ENCODE measurements at places on chromosomes 6 and 20.
A peak's percentile ranks its signal among the peaks of the same experiment; 100 is the strongest.

DNA sequence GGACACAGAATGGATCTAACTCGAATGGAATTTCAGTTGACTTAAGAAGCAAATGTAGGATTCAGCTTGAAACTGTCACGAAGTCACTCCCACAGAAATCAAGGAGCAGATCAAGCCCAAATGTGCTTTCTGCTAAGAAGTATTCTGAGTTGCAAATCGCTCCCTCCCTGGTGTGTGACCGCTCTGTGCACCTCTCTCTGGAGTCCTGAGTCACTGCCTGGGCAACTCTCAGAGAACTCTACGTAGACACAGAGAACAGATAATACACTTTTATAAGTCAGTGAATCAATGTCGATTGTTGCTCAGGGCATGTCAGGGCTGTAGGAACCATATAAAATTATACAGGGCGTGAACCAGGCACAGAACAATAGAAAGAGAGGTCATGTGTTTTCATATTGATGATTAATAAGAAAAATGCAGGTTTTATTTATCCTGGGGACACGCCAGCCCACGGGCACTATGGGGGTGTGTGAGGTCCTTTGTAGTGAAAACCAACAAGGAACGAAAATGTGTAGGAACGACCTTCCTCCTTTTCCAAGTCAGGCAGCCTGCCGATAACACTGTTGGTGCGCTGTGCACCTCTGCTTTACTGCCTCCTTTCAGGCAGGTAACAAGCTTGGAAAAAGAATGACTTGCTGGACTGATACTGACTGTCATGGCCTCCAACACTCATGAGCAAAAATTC lies 248.1 kb upstream of the FOXQ1 start:
- no peak for DNase-seq

- no peak for DNase-seq
Observed at GRCh38 chr6:116467096-116467495, 5.9 kb downstream of the CALHM6 start.

GRCh38 chr20:62888406-62888805 lies 26.8 kb upstream of the TCFL5 start:
- DNase-seq: no peak

DNA sequence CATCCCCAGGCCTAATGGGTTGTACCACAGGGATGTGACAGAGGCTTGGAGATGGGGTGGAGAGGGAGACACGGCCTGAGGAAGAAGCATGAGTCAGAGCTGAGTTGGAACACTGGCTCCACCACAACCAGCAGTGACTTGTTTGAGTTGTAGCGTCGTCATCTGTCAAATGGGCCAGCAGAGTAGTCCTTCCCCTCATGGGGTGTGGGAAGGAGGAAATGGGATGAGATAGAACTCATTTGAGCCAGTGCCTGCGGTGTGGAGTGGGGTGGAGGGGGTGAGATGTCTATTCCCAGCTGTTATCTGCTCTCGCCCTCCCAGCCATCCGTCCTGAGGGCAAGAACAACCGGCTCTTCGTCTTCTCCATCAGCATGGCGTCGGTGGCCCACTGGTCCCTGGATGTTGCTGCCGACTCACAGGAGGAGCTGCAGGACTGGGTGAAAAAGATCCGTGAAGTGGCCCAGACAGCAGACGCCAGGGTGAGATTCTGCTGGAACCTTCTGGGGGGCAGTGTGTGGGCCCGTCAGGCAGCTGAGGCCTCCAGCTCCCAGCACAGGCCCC lies 32.5 kb downstream of the PLCG1 start:
- DNase-seq: no peak

- no peak for DNase-seq
Observed at GRCh38 chr6:106316375-106316766, 9.2 kb downstream of the ATG5 start.

DNA sequence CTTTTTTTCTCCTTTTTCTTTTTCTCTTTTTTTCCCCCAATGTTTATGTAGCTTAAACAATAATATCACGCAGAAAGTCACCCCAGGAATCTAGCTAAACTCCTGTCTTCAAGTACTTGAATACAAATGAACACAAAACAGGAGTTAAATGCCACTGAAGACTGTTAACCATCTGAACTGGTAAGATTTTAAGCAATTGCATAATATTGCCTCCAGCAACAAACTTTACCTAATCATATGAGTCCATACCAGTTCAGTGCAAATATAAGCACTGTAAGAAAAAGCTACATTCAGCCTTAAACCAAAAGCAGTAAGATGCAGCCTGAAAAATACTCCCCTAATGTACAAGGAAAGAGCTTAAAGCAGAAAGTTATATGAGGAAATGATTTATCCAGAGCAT lies 173.9 kb upstream of the TFAP2D start:
- DNase-seq: no peak

- DNase-seq: peak; percentile 10
Observed at GRCh38 chr20:47220161-47220582, 136.3 kb downstream of the ZMYND8 start.

DNA sequence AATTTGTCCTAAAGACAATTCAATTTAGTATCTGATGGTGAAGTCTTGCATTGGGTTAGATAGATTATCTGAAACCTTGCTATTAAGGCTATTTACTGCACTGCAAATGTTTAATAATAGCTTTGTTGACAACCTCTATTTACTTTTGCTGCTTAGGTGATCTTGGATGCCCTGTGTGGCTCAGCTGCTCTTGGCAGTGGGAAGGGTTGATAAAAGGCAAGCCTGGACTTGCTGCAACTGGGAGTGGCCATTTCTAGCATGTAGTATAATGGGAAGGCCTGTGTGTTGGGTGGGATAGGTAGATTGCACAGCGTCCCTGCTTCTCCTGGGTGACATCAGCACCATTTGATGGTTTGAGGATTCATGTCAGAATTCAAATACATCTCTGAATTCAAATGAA lies 49.1 kb downstream of the ARMC2 start:
- no peak for DNase-seq

- no peak for DNase-seq
Observed at GRCh38 chr6:167492100-167492449, 167.2 kb downstream of the TTLL2 start.

GRCh38 chr6:154219250-154219649 lies 137.4 kb downstream of the IPCEF1 start:
- no peak for DNase-seq
